ENCODE measurements at places on chromosomes 6 and 20.

- no peak for DNase-seq
Observed at GRCh38 chr6:104710543-104711335, 149.0 kb downstream of the HACE1 start.

DNA sequence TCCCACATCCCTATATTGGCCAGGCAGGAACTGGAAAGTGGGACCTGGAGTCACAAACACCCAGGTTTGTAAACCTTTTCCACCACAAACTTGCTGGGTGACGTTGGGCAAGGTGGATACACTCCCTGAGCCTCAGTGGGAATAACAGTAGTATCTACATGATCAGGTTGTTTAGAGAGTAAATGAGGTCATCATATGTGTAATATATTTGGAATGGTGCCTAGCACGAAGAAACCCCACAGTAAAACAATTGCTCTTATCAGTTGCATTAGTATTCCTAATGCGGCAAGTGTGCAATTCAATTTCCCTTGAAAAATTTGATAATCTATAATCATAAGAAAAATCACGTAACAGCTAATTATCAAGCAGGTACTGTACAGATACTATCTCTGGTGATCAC is 51.9 kb downstream of the HIVEP2 start:
- DNase-seq: no peak

DNA sequence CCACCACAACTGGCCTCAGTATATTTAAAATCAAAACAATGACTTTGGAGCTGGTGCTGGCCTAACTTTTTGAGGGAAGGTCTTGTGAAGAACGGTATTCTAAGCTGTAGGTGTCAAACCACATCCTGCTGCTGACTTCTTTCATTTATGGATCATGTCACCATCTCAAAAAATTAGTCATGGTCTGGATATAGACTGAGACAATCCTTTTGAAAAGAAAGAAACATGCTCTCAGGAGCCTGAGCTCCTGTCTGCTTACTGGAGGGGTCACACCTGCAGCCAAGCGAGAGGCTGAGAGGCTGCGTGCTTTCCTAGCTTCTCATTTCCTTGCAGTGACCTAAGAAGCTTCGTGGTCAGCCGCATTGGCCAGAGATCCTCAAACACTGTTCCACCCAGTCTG is 55.2 kb downstream of the TIAM2 start:
- no peak for DNase-seq

DNA sequence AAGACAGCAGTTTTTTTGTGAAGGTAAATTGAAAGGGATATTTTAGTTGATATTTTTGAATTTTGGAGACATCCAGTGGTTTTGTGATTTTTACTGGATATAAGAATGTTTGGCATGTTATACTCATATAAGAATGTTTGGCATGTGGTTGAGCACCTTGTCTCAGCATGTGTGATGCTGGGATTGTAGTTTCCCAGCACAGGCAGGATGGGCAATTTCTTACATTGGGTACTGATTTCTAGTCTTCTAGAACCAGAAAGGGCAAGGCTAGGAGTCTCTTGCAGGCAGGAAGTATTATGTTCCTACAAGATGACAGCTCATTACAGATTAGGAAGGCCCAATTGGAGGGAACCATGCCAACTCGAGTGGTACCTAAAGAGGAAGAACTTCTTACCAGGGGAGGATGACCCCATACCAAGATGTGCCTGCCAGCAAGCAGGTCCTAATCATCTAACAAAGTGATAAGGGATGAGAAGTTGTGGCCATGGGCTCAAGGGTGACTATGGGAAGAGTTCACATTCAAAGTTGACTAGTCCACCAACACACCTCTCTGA is 377.8 kb downstream of the UTRN start:
- no peak for DNase-seq

DNA sequence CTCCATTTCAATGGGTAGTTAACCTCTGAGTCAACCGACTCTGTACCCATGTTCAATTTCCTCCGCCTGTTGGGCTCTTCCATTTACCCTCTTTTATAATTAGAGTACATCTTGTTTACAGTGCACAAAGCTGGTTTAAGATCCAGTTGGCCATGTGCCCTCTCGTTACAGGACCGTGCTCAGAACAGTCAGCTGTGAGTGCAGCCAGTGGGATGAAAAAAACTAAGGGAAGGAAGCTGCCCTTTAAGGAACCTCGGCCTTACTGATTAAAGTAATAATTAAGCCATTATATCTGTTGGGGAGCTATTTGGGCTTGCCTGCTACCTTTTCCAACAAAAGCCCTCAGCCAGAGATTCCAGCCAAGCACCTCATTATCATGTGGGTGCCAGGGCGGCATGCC is 68.8 kb downstream of the TMEM170B start:
- no peak for DNase-seq

GRCh38 chr6:122361314-122361979 is 38.0 kb upstream of the HSF2 start:
- no peak for DNase-seq

DNA sequence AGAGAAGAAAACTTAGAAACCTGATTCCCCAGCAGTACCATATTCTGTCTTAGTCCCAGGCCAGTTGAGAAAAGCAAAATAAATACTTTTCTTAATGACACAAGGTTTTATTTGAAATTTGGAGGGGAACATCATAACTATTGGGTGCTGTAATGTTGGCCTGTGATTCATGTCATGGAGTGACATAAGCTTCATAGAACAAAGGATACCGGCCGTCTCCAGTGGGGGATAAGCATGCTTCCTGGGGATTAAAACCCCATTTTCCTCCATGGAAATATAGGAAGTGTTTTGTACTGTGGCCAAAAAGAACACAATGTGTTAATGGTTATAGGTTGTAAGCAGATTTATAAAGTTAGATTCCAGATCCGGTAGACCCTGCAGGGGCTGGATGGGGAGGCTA is 18.0 kb downstream of the MTHFD1L start:
- no peak for DNase-seq

- no peak for DNase-seq
Observed at GRCh38 chr6:143607974-143608373, 69.8 kb upstream of the PHACTR2 start.

GRCh38 chr6:32970413-32971241 is 2.2 kb downstream of the BRD2 start:
- no peak for DNase-seq

GRCh38 chr20:45782890-45783289 is 8.8 kb downstream of the WFDC3 start:
- DNase-seq: no peak

DNA sequence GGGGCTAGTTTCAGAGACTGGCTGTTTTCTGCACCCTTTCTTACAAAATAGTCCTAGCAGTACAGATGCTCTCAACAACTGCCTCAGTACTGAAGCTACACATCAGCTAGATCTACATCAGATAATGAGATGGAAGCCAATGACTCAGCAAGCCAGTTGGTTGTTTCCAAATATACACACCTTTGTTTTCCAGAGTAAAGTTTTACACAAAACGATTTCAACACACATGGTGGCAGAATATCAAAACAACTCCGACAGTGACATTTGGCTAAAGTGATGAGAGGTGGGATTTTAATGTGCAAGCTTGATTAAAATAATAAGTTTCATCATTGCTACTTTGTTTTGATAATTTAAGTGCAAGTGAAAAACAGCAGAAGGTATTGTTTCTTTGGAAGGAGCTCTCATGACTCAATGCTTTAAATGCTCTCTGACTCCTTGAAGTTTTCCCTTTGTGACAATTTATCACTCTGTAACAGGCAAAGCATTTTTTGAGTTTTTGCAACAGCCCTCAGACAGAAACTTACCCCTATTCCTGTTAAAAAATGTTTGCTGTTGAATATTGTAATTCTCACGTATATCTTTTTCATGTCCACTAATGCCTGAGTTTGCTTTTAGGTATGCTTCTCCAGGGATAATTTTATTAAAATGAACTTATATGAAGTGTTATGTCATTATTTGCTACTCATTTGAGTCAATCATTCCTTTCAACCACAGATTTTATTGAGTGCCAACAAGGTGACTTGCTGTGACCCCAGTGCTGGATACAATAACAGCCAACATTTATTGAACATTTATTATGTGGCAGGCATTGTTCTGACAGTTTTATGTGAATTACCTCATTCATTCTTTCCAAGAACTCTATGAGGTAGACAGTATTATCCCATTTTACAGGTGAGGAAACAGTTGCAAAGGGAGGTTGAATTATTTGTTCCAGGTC is 882.0 kb downstream of the TFAP2A start:
- DNase-seq: no peak

GRCh38 chr6:93358435-93358834 is 60.9 kb downstream of the EPHA7 start:
- no peak for DNase-seq

GRCh38 chr6:149482545-149483333 is 2.1 kb downstream of the ZC3H12D start:
- DNase-seq: no peak

DNA sequence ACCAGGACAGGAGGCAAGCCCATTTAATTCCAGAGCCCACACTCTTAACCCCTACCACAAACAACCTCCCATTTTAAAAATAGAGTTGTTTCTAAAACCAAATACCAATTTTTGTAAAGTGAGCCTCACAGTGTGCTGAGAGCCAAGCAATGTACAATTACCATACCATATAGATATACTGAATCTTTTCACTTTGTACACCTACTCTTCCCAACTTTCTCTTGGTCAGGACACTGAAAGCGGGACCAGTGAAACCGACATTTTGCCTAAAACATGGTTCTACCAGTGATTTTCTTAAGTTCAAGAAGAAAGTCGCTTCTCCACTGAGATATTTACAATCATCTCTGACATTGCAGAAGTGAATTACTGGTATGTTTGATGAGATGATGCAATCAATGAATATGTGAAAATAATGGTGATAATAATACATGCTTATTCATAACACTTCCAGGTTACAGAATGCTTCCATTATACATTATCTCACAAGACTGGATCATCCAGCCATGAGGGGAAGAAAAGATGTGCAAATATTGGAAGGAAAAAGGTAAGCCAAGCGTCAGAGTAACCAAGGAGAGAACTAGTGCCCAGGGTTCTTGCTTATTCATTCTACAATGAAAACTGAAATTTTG is 74.1 kb downstream of the HIVEP2 start:
- no peak for DNase-seq

DNA sequence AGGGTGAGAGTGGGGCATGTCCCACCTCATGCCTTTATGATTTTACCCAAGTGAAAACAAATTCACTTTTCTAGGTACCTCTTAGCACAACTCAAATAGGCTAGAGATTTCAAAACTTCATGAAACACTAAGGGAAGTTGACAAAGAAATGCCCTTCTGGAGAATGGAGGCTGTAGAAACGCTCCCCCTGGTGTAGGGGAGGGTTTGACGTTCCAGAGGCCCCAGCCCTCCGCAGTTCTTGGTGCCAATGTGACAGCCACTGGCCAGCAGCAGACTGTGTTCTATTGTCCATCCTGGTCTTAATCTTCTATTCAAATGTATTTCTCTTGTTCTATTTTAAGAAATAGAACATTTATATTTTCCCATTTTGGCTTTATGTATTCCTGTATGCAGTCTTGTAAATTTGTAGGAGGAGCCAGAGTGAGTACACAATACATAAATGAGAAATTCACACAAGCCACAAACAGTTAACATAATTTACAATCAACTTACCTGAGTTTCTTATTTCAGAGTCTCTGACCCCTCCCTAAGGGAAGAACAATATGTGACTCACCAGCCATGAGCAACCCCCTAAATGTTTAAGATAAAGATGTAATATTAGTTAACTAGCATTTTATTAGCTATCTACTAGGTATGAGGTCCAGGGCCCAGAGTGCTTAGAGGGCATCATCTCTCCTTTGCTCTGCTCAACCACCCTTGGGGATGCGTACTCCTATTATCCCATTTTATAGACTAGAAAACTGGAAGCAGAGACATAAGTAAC is 8.8 kb upstream of the MUC21 start:
- no peak for DNase-seq

DNA sequence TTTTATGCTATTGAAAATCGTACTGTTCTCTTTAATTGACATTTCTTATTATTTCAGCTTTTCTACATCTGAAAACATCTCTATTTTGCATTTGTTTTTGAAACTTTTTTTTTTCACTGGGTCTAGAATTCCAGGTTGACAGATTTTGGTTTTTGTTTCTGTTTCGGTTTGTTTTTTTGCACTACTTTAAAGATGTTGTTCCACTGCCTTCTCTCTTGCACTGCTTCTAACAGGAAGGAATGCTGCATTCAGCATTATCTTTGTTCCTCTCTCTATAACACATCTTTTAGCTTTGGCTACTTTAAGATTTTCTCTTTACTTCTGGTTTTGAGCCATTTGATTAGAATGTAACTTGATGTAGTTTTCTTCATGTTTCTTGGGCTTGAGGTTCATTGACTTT is 20.1 kb upstream of the SLC17A1 start:
- DNase-seq: no peak

DNA sequence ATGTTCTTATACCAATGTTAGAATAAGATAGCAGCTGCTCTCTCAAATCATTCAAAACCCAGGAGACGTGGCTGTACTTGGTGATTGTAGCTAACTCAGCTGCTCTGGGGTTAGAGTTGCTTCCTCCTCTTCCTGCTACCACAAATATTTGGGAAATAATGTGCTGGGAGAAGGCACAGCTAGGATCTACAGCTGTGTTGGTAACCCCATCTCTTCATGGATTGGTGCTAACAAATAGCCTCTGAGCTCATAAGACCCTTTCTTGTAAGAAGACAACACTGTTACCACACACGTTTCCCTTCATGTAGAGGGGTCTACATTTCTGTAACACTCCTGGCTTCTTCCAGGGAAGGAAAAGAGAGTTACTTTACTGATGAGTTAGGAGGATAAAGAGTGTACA is 911.0 kb upstream of the CITED2 start:
- no peak for DNase-seq

DNA sequence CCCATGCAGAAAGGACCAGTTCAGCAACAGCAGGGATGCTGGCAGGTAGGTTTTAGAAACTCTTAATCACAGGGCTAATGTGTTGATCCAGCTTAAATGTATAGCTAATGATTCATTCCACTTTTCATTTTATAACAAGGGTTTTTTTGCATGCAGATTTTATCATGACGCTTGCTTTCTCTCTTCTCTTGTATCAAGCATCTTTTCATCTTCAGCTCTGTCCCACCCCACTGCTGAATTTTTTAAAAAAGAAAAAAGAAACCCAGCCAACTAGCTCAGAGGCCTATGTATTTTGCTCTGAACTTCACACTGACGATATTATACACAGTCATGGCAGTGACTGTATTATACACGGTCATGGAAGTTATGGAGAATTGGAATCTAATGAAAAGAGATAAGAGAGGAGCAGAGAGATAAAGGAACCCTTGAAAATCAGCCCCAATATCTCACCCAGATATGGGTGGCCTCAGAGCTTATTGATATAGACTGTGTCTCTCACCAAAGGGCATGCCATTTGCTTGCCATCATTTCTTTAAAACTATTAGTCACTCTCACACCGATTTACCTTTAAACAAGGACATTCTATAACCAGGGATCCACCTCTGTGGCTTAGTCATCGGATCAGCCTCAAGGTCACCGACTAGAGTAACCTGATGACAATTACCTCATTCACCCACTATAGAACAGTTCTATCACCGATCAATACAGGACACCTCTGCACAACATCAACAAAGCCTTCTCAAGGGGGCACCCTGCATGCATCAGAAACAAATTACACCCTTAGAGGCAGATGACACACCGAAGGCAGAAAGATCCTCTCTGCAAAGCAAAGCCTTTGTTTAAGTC is 222.0 kb downstream of the ATXN1 start:
- no peak for DNase-seq

GRCh38 chr6:141719476-141719875 is 413.2 kb upstream of the GJE1 start:
- DNase-seq: no peak

All from stimulated activated CD8-positive, alpha-beta memory T cell treated with anti-CD3 and anti-CD28 coated beads, Interleukin-7, amount 100 ng/mL, for 1 hour (primary cell).